Epithelial cell of proximal tubule (primary cell): ENCODE measurements at places on chromosomes 1 and 21. TPM values are rescaled to one million over a fixed set of nuclear protein-coding genes. Genes with fewer than 3 reads are reported as not detected.

DNA sequence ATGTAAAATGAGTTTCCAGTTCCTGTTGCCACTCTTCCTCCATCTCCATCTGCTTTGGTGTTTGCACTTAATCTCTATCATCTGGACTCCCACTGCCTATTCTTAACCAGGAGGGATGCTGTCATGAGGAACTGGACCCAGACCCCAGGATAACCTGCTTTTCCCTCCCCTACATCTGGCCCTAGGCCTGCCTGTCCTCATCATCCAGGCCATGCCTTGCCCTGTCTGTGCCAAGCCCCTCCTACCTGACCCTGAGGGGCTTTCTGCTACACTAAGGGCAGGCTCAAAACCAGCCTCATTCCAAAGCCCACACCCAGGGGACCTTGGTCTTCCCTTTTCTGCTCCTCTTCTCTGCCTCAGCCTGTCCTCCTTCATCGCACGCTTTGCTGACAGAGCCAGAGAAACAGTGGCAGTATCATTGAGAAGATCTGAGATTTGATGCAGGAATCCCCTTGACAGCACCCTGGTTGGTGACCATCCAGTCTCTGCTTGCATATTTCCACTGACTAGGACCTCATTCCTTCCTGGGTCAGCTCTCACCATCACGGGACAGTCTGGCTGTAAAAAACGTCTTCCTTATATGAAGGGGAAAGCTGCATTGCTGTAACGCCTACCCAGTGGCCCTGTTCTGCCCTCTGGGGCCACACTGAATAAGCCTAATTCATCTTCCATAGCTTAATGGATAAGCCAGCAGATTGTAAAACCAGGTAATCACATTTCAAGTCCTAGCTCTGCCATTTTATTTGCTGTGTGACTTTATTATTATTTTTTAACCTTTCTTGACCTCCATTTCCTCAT lies 38.8 kb downstream of the PLXNA2 start:
- DNase-seq: no peak

The RAD54L gene
- 23.6 and 30.6 TPM in 2 replicates for total RNA-seq

DNA sequence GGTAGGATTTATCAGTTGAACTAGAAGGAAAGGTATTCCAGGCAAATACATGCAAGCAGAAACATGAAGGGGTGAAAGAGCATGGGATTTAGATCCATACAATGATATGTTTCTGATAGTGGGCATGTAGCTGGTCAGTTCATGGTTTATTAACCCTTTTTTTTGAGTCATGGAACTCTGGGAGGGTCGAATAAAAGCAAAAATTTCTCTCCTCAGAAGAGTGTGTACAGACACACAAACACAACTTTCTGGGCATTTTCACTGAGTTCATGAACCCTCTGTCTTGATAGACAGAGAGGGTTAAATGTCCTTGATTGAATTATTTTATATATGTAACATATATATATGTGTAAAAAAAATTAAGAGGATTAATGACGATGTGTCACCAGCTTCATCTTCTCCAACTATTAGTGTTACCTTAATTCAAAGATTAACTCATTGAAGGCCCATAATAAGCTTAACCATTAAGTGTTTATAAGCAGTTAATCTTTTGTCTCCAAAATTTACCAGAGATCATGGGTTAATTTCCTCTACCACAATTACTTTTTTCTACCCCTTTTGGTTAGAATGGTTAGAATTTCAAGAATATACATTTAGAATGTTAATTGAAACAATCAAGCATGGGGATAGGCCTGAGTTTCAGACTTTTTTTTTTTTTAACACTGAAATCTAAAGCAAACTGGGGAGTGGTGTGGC lies 4.6 kb downstream of the JUN start:
- DNase-seq: no peak

The ZBTB8A gene
- 3.2 and 4.4 TPM in 2 replicates for total RNA-seq

The CCDC185 gene
- not detected in 2 replicates for total RNA-seq

The RNF207 gene
- total RNA-seq: 16.9 and 32.1 TPM in 2 replicates

DNA sequence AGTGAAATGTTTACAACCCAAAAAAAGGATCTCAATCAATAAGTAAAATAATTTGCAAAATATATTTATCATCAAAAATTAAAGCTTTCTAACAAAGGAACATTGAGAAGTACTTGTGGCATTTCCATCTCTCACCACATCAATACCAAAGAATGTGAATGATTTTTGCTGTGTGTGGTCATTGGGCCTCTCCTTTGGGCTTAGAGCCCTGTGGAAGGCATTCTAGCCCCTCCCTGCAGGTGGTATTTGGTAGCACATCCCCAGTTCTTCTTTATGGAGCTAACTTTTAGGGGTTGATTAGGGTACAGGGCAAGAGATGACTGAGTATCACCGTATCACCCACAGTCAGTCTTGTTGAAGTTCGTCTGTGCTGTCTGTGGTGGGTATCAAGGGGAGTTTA lies 294.1 kb upstream of the SGIP1 start:
- DNase-seq: no peak

The ESPN gene
- not detected in 2 replicates for total RNA-seq

- DNase-seq: no peak
Observed at GRCh38 chr1:109618661-109619575, 498 bp downstream of the GNAT2 start.

DNA sequence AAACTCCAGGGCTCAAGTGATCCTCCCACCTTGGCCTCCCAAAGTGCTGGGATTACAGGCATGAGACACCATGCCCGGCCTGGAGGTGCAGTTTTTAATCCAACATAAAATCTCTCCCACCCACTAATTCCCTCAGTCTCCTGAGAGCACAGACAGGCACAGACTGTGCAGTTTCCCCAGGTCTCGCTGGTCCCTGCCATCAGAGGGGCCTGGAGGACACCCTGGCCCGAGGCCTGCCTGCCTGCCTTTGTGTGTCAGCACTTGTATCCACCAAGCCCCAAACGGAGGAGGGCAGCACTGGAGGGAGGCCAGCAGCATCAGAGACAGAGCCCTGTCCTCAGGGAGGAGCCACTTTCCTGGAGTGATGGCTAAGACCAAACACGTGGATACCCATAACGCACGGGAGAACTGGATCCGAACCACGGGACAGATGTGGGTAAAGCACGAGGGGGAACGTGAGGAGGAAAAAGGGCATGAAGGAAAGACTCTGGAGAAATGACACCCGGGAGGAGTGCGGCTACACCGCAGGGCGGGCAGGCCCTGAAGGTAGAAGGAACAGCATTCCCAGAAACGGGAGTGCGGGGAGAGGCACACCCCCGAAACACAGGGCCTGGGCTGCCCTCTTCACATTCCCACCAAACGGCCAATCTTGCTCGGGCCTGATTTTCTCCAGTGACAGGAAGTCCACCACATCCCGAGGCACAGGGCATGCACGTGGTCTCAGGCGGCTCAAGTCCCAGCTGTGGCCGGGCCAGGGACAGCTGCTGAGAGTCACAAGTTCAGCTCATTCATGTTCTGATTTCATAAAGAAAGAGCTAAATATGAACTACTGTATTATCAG lies 29.7 kb downstream of the NPHP4 start:
- no peak for DNase-seq
